ENCODE measurements at places on chromosomes 16 and 17.

- no peak for DNase-seq
Measured at GRCh38 chr16:68652659-68653058, 7.5 kb downstream of the CDH3 start.

GRCh38 chr17:50719924-50720794 is 756 bp downstream of the LUC7L3 start:
- no peak for DNase-seq

- no peak for DNase-seq
Measured at GRCh38 chr17:30191072-30191471, 44.4 kb downstream of the SLC6A4 start.

- no peak for DNase-seq
Measured at GRCh38 chr17:57516290-57517230, 228.5 kb downstream of the CCDC182 start.

DNA sequence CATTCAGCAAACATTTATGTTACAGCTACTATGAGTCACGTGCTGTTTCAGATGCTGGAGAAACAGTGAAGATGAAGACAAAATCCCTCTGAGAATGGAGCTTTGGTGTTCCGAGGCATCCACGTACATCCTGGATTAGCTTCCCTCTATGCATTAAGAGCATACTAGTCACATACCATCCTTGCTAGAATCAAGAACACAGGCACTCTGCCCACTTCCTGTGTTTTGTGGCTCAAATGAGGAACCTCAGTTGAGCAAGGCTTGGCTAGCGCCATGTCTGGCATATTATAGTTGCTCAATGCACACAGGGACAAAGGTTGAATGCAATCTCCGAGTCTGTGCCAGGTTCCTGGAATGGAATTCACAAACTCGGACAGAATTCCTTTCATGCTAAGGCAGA is 297.5 kb downstream of the XYLT1 start:
- DNase-seq: peak; percentile 87

All from fibroblast of mammary gland (primary cell).